Kasumi-1 (cell line): ENCODE measurements at places on chromosomes 2 and 18.

- DNase-seq = no peak
Measured at GRCh38 chr18:55272510-55273243, 313.4 kb upstream of the CCDC68 start.

GRCh38 chr2:143717053-143717452 is 587.8 kb downstream of the ARHGAP15 start:
- DNase-seq = no peak

- peak; percentile 87 for DNase-seq
Measured at GRCh38 chr18:519019-519879, 18.7 kb upstream of the COLEC12 start.

- peak; percentile 91 for DNase-seq
Measured at GRCh38 chr2:178229927-178230326, 35.6 kb downstream of the OSBPL6 start.

GRCh38 chr2:66390811-66391210 is 44.1 kb upstream of the MEIS1 start:
- no peak for DNase-seq

DNA sequence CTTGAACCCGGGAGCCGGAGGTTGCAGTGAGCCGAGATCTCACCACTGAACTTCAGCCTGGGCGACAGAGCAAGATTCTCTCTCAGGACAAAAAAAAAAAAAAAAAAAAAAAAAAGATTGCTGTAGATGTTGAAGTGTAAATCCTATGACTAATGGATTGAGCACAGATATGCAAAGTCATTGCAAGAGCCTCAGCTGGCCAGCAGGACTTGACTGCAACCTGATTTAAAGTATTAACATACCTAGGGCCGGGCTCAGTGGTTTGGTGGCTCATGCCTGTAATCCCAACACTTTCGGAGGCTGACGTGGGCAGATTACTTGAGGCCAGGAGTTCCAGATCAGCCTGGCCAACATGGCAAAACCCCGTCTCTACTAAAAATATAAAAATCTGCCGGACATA is 103.4 kb upstream of the MSH2 start:
- DNase-seq = no peak

DNA sequence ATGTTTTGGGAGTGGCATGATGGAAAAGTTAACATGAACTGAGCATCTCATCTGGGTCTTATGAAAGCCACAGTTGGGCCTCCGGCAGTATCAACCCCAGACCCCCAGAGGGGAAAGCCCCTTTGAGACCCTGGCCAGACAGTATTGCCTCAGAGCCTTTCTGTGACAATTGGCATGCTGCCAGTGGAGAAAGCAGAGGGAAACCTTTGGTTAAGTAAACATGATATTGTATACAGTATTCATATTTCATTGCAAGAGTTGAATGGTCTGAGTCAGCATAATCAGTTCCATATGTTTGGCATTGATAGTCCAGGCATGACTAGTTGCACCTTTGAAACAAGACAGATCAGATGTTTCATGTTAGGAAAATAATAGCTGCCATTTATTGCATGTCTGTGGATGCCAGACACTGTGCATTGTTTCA is 20.0 kb downstream of the MERTK start:
- DNase-seq = no peak

DNA sequence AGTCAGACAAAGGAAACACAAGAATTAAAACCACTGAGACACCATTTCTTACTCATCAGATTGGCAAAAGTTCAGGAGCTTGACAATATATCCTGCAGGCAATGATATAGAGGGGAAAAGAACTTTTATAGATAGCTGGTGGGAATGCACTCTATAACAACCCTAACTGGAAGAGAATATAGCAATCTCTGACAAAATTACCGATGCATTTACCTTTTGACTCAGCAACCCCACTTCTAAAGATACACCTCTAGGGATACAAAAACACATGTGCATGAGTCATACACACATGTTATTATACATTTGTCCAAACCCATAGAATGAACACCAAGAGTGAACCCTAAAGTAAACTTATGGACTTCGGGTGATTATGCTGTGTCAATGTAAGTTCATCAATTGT is 79.4 kb upstream of the SRD5A2 start:
- no peak for DNase-seq

- DNase-seq = no peak
Measured at GRCh38 chr2:152620985-152621384, 96.3 kb downstream of the PRPF40A start.
